SK-N-MC (cell line): ENCODE measurements at places on chromosomes 16 and 17.

DNA sequence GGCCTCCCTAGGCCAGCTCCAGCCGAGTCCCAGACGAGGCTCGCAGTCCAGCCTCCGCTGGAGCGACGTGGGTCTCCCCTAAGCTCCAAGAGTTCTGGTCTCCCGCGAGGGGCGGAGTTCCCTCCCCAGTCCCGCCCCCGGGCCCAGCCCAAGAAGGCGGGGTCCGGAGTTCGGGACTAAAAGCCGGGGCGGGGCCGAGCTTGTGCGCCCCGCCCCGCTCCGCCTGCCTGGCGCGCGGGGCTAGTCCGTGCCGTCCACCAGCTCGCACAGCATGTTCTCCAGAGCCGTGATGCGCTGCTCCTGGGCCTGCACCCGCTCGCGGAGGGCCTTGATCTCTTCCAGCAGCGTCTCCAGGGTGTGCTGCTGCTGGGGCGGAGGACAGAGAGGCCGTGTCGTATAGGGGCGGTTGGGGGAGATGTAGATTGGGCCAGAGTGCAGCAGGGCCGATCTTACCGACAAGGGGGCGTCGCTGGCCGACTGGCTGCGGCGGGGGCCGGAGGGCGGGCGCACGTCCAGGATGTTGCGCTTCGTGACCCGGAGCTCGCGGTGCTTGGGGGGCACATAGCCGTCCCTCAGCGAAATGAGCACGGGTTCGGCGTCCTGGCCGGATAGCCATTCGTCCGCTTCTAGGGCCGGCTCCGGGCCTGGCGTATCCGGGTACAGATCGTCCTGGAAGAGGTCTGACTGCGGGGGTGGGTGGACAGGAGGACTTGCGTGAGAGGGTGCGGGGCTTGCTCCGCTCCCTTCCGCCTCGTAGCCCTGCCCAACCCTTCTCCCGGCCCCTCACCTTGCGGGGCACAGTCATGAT lies 7.0 kb downstream of the CORO6 start:
- no peak for DNase-seq

DNA sequence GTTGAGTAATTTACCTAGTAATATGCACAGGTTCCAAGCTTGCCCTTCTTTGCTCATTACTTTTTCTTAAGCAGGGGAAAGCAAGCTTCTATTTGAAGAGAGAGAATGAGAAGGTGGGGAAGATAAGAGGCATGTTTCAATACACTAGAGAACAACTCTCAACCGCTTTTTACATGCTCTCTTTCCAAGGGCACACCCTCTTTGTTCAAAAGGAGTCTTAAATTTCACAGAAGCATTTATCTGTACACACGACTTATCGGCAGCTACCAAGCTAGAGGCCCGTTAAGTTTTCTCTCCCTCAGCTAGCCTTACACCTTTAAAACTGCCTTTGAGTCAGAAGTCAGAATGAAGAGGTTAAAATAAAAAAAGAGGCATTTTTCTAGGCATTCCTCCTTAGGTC lies 79.6 kb downstream of the STH start:
- DNase-seq = no peak

DNA sequence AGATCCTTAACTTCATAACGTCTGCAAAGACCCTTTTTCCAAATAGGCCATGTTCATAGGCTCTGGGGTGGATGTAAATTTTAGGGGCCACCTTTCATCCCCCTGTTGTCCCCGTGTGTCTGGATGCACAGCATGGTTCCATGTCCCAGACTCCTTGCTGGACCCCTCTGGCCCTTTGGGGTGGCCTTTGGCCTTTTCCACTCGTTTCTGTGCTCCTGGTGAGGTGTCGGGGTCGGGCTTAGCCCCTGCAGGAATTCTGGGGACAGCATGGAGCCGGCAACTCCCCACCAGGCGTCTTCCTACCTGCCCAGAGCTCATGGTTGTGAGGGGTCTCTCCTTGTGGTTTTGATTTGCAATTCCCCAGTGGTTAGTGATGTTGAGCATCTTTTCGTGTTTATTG lies 183.5 kb downstream of the SEC14L1 start:
- DNase-seq = no peak

DNA sequence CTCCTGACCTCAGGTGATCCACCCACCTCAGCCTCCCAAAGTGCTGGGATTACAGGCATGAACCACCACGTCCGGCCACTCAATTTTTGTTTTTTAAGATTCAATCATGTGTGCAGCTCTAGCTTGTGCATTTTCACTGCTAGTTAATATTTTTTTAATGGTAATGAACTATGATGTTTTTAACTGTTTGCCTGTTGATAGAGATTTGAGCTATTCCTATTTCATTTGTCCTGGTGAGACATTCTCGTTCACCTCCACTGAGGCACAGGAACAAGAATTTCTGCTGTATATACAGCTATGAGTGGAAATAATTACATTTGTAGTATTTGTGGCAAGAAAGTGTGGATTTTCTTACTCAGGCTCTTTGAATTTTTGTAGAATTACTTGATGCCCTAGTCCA lies 137.7 kb upstream of the MYOCD start:
- DNase-seq = no peak

- no peak for DNase-seq
Measured at GRCh38 chr17:34644941-34645550, 65.7 kb downstream of the TMEM132E start.
